Esophagus mucosa (tissue), 1 donor: ENCODE measurements at places on chromosomes 1 and 21.

GRCh38 chr1:11352816-11353799 is 80.1 kb downstream of the UBIAD1 start:
- ATAC-seq: no peak

DNA sequence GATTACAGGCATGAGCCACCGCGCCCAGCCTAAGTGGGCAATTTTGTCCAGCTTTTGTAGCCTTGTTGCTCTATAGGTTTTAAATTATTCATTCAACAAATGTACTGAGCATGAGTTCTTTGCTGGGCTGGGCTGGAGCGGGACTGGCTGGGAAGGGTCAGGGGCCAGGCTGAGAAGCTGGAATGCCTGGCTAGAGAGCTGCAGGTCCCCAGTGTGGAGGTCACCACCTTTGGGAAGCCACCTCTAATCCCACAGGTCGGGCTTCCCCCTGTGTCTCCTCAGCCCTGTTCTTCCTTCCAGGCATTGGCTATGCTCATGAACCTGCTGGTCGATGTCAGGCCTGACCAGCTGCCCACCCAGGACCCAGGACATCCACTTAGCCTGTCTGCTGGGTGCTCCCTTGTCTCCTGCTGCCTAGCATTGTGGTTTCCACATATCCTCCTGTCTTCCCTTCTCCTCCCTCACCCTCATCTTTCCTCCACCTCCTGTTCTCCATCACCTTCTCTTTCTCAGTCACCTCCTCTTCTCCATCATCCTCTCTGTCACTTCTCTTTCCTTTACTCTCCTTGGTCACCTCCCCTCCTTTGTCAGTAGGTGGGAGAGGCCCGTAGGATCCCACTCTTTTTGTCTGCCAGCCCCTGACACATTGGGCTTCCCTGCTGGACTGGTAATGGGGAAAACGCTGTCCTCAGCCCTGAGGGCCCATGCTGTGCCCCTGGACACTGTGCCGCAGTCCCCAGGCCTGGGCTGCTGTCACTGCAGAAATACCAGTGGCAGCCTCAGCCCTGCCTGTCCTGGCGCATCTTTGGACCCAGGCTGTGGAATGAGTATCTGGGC is 23.8 kb downstream of the SERINC2 start:
- no peak for ATAC-seq

- no peak for ATAC-seq
Measured at GRCh38 chr1:197984289-197984688, 67.1 kb downstream of the LHX9 start.

DNA sequence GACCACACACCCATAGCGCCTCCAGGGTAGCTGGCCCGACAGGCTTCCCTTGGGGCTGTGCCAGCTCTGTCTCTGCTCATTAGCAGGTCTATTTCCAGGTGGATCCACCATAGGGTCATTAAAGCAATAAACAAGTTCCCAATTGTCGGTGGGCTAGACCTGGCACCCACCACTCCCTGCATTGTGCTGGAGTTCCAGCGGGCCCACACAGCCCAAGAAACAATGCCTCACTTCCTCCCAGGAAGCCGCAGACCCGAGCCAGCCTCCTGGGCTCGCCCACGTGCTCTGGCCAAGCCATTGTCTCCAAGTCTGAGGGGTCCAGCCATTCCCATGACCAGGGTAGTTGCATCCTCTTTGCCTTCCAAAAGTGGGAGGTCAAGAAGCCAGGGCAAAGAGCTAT is 27.5 kb upstream of the SOX13 start:
- peak; percentile 28 for ATAC-seq

DNA sequence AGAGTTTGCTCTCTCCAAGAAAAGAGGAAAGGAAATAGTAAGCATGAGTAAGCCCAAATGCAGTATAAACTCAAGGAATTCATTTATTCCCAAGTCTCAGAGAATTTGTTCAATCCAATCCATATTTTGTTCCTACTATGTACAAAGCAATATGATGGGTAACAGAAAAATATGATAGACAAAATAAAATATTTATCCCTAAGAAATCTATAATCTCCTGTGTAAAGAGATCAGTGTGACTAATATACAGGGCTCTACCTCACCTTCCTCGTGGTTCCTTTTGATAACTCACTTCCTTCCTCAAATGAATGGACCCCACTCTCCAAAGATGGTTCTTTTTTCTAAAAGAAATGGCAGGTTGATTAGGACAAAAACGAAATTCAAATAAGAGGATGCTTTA is 7.6 kb downstream of the CLSPN start:
- no peak for ATAC-seq

DNA sequence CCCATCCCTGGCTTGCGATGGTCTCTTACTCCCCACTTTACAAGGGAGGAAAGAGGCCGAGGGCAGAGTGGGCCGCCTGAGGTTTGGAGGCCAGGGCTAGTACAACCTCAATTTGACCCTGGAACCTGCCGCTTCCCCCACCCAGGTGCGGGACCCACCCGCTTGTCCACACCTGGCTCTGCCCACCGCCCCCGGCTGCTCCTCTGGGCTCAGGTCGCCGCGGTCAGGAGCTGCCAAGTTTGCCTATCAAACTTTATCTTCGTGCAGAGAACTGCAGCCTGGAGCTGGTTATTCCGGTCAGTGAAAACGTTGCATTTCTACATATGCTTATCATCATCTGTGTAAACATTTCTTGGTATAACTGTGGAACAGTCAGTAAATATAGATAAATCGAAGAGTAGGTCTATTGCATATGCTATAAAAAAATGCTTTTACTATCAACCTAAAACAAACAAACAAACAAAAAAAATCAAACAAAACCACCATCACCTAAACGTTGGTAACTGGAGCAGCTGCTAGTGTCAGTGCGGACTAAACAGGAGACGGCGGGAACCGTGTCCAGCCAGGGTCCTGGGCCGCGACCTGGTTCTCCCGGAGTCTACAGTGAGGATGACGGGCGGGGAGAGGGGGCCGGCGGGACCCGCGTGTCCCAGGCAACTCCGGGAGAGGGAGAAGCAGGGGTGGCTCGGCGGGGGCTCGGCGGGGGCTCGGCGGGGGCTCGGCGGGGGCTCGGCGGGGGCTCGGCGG is 906 bp upstream of the ADARB1 start:
- no peak for ATAC-seq

GRCh38 chr1:209021622-209022021 is 561.9 kb upstream of the CAMK1G start:
- no peak for ATAC-seq

DNA sequence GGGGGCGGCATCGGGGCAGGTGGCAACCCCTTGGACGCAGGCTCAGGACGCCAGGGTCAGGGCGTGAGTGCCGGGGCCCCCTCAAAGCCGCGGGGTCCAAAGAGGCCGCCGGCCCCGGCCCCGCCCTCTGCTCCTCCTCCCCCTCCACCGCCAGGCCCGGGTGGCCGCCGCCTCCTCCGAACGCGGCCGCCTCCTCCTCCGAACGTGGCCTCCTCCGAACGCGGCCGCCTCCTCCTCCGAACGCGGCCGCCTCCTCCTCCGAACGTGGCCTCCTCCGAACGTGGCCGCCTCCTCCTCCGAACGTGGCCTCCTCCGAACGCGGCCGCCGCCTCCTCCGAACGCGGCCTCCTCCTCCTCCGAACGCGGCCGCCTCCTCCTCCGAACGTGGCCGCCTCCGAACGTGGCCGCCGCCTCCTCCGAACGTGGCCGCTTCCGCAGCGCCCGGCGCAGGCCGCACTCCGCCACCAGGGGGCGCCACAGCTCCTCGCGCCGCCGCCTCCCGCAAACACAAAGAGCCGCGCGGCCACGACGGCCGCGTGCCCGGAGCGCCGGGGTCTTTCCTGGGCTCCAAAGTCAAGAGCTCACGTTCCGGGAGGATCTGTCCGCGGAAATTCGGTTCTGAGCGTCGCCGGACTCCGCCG is 19.3 kb upstream of the SAMD11 start:
- peak; percentile 76 for ATAC-seq

GRCh38 chr21:38880577-38880966 is 74.8 kb downstream of the ETS2 start:
- no peak for ATAC-seq

DNA sequence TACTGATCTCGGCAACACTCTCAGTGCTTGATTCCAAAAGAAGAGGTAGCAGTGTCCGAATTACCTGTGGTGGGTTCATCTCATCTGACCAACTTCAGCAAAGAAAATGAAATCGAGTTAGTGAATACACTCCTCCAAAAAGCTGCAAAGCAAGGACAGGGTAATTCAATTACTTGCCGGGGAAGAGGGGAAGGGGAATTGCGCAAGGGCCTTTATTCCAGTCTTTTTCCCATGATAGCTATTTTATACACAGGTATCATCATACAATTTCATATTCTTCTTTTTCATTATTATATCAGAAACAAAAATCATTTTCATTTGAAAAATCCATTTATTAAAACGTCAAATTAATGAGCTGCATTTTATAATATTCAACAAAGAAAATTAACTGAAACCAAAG is 42.9 kb downstream of the UBR4 start:
- ATAC-seq: no peak

DNA sequence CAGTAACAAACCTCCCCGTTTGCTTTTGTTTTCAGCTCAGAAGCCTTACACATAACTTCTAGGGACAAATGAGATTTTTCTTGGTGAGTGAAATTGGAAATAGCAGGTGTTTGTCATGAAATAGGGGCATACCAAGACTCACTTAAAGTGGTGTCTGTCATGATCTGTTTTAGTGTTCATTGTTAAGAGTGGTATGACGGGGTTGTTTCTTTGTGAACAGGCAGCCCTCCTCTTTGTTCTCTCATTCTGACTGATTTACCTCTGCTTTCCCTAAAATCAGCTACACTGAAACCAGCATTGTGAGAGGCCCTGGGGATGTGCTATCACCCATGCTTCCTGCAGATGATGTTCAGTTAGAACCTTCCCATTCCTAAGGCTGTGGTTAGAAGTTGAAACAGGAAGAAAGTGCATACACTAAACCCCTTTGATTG is 2.5 kb upstream of the ERO1B start:
- ATAC-seq: no peak

DNA sequence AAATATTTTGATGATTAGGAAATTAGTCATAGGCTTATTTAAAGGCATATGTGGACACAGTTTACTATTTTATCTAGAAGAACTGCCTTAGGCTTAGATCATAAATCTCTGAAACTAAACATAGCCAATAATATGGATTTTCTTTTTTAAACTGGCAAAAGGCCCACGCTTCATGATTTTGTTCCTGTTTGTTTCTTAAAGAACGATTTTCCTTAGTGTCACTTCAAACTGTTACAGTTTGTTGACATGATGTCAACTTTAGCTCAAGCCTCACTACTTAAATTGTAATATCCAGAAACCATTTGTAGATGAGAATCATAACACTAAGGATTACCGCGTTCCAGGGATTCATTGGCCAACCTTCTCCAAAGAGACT is 322.6 kb downstream of the HHIPL2 start:
- ATAC-seq: no peak

DNA sequence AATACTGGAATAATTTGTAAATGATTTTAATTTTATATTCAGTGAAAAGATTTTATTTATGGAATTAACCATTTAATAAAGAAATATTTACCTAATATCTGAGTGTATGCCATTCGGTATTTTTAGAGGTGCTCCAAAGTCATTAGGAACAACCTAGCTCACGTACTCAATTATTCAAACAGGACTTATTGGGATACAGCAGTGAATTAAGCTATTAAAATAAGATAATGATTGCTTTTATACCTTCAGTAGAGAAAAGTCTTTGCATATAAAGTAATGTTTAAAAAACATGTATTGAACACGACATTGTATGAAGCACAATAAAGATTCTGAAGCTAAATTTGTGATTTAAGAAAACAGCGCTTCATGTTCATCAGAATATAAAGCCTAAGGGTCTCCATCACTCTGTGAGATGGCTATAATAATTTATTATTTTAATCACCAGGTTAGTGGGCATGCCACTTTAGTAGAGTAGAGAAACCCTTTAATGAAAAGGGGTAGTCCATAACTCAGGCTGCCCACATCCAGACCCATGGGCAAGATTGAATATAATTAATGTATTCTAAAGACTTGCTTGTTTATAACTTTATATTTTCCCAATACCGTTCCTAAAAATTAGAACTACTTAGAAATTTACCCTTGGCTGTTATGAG is 3.2 kb downstream of the CCN1 start:
- ATAC-seq: no peak

GRCh38 chr1:236861560-236862218 is 66.6 kb downstream of the MTR start:
- no peak for ATAC-seq

DNA sequence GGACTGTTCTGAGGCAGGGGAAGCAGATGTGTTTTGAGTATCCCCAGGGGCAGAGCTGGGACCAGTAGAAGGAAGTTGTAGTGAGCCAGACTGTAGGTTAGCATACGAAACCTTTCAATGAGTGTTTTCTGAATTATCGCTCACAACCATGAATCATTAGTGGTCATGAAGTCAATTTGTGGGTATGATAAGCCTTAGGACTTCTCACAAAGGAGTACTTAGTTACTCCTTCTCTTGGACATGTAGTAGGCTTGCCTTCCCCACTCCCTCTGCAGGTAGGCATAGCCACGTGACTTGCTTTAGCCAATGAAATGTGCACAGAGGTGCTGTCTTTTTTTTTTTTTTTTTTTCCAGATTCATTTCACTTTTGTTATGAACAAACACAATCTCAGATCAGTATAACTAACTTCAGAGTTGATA is 23.9 kb upstream of the FAAH start:
- peak; percentile 77 for ATAC-seq

- no peak for ATAC-seq
Measured at GRCh38 chr1:99131546-99131945, 126.9 kb upstream of the PLPPR5 start.

- no peak for ATAC-seq
Measured at GRCh38 chr1:87170931-87171598, 157.6 kb upstream of the LMO4 start.

DNA sequence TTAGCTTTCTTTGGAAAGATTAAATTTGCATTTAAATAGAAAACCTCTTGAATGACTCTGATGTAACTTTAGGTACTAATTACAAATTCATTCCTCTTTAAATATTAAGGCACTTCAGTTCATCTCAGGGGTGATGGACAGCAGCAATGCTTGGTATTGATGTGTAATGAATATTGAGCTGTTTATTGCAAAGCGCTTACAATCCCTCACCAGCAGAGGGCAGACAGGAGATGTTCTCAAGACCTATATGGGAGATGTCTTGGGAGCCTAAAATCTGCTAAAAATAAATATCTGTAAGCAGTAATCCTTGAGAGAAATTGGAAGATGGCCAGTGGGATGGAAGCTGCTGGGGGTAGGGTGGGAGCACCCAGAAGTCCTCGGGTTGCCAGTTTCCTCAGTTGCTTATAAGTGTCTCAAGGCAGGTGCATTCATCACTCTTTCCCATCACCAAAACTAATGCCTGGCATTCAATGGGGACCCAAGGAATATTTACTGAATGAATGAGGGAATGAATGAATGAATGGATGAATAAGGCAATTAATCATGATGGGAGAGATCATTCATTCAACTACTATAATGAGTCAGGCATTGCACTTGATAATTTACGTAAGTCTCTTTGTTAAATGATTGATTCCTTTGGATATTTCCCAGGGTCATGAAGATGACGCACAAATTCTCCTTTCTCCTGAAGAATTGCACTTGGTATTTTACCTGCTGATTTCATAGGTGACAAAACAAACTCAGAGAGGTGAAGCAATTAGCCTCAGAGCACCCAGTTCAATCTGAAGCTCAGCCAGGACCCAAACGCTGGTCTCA is 2.3 kb downstream of the KLHDC8A start:
- ATAC-seq: peak; percentile 24
